ENCODE measurements at places on chromosomes 11 and 22.
A peak's percentile ranks its signal among the peaks of the same experiment; 100 is the strongest.

DNA sequence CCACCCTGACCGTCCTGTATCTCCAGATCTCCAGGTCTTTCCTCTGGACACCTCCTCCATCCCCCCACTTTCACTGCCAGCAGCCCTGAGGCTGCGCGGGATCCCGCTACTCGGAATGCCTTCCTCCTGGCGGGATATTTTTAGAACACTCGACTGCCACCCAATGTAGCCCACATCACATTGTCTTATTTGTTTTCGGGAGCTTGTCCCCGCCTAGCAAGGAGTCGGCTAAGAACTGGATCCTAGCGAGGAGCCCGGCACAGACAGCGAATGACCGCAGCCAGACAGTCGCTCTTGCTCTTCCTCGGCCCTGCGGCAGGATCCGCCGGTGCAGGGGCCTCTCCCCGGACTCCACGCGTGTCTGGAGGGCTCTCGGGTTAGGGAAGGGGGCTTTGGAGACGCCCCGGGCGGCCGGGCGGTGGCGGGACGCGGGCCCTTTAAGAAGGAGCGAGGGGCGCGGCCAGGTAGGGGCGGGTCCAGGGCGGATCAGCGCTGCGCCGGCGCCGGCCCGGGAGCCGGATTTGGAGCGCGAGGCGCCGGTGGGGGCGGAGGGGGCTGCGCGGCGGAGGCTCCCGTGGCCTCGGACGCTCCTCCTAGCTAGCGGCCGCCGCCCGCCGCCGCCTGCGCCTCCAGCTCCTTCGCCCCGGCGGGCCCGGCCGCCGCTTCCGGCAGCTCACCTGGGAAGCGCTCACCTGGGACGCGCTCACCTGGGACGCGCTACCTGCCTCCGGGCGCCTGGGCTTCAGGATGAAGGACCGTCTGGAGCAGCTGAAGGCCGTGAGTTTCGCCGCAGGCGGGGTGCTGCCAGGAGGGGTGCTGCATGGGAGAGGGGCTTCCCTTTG, at the start of gene STX3:
Gene STX3, plus strand, starts transcription at position 518 of the 842 bp plus-strand sequence. Its CDS starts 230 bp downstream, at position 748.
- ATAC-seq, result peak; percentile 85

- no peak for ATAC-seq
These were observed 366.0 kb upstream of the NARS2 start for GRCh38 chr11:78940500-78941225.

- no peak for ATAC-seq
These were observed 230.4 kb upstream of the ZC3H12C start for GRCh38 chr11:109862835-109863234.

- ATAC-seq, result peak; percentile 58
These were observed 189.5 kb downstream of the DDX10 start for GRCh38 chr11:108854346-108854745.

DNA sequence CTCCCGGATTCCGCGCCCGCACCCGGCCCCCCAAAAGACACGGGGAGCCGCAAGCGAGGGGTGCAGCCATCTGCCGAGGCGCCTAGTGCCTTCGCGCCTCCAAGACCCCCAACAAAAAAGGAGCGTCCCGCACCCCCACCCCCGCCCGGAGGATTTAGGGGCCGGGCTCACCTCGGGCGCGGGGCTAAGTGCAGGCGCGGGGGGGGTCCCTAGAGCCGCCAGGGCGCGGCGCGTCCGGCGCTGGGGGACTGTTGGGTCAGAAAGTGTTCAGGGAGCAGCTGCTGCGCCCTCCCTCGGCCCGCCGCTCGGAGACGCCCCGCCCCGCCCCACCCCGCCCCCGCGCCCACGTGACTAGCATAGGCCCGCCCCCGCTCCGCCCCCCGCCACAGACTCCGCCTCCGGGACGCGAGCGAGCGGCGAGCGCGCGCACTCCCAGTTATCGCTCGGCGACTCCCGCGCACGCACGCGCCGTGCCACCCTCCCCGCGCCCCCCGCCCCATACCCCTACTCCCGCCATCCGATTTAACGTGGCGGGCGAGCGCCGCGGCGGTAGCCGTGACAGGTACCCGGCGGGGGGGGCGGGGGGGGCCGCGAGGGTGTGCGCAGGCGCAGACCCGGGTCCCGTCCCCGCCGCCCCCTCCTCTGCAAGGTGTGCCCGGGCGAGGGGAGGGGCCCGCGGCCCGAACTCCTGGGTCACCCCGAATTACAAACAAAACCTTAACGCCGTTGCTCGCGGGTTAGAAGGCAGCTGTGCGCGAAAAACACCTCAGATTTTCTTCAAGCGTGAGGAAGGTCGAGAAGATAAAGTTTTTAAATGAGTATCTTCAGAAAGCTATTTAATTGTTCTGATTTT, 56.2 kb downstream of the KCNJ4 start:
- peak; percentile 57 for ATAC-seq

DNA sequence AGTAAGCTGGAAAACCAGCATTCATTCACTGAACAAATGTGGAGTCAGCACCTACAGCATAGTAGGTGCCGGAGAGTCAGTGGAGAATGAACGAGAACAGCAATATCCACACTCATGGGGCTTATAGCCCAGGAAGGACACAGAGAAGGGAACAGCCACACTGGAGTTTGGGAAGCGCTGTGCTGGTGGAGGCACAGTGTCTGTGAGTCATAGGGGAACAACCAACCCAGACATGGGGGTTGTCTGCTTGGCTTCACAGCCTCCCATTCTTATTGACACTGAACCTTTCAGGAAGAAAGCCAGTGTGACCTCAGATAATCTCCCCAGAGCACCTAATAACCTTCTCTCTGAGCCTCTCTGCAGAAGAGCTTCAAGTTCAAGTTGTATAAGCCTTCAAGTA, 56.6 kb upstream of the UBASH3B start:
- ATAC-seq, result no peak

GRCh38 chr11:88411265-88411664, 73.7 kb upstream of the CTSC start:
- ATAC-seq, result peak; percentile 63

DNA sequence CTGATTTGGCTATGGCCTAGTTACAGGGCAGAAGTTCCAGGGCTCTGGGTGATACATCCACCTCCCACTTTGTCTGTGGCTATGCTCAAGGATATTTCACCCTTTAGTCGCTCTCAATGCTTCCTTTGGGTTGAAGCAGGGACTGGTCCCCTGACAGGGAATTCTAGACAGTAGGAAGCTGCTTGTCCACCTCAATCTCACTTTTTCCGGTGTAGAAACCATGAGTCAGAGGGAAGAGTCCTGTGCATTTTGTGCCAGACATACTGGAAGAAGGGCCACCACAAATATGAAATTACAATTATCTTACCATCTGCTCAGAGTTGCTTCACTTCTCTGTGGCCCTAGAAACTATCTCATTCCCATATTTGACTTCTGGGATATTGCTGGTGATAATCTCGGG, 413.7 kb upstream of the FAT3 start:
- ATAC-seq, result no peak

DNA sequence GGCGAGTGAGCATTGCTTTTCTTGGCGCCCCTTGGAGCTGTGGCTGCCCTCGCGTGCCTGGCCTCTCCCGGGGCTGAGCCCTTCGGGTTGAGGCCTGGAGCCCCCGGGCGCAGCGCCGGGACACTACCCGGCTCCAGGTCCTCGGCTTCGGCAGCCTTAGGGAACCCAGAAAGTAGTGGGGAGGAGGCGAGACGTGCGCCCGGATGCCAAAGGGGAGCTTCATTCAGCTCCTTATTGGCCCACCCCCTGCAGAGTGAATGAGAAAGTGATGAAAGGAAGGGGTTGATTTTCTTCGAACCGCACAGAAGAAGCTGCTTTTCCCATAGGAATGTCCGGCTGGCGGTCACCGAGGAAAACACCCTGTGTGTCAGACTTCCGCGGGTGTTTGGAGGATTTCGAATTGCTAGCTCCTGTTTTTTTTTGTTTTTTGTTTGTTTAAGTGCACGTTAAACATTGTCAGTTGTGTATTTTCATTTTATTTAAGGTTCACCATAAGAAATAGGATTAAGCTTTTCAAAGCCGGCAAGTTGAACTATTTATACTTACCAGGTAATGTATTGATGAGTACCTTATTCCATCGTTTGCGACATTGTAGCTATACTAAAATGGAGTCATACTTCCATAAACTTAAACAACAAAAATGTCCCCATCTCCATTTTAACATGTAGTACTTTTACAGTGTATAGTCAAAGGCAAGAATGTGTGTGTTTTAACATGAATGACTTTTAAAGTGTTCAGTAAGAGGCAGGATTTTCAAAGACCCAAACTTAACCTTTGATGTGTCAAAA, 841 bp upstream of the EIF4G2 start:
- peak; percentile 7 for ATAC-seq

DNA sequence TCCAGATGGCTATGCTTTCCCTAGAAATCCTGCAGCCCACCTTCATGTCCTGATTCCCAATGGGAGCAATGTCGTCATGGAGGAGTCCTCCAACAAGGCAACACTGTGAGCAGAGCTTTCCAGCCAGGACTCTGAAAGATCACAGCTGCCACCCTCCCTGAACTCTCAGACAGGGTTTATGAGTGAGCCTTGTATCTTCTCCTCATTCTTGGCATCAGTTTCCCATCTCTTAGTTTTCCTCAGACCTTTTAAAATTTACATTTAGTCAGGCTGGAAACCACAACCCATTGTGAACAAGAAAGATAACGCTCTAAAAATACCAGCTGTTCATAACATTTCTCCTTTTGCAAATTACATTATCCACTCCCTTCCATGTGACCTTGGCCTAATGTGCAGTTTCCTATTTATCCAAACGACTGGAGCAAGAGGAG, 15.6 kb upstream of the LYVE1 start:
- no peak for ATAC-seq

GRCh38 chr11:84564867-84565184, 1062.3 kb downstream of the DLG2 start:
- no peak for ATAC-seq

GRCh38 chr11:115067900-115068530, 389.7 kb downstream of the NXPE2 start:
- no peak for ATAC-seq

GRCh38 chr11:101428918-101429317, 154.9 kb downstream of the TRPC6 start:
- ATAC-seq, result no peak

GRCh38 chr11:133902506-133902905, 54.3 kb downstream of the IGSF9B start:
- ATAC-seq, result no peak

DNA sequence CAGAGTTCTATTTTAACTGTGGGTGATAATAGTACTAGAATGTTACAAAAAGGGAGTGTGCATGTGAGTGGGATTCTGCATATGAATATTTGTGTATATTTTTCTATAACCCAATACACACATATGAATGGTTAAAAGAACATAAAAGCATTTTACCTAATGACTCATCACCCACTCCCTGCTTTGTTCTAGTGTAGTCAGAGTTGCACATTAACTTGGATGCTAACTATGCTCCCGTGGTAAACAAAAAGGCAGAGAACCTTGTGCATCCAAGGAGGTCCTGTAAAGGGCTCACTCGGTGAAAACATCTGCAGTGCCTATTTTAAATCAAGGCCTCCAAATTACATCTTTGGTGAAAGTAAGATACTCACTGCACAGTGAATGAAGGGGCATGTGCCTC, 1289.4 kb downstream of the LRRC4C start:
- no peak for ATAC-seq

DNA sequence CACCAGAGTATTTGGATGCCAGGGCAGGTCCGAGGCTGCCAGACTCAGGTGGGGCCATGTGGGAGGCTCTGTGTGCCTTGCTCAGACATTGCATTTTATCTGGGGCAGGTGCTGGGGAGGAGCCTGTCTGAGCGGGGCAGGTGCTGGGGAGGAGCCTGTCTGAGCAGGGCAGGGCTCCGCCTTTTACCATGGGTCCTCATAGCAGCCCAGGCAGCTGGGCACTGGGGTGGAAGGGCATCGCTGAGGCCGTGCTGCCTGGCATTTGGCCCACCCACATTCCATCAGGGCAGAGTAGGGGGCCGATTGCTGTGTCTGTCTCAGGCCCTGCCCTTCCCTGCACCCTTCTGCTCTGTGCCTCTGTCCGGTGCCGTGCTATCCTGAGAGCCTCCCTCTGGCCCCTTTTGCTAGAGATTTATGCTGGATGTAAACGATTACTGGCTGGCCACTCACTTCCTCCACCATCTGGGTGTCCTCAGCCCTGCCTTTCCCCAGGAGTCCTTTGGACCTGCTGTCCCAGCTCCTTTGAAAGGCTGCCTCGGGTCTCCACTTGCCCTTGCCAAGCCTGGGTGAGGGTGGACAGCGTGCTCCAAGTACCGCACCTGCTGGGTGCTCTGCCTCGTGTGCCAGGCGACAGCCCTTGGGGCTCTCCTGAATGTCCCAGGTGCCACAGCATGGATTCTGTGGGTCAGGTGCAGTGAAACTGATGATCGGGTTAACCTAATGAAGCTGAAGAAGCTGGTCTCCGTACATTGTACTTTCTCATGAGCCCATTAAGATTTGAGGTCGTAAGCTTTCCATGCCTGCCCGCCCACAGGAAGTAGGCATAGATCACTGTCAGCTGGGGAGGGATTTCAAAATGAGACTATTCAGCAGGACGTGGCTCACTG, 281.6 kb downstream of the TBC1D22A start:
- no peak for ATAC-seq

- ATAC-seq, result no peak
These were observed 59.6 kb upstream of the PPARA start for GRCh38 chr22:46090631-46091201.

GRCh38 chr11:27700351-27701301, at the start of gene BDNF:
Gene BDNF (minus strand): TSS chr11:27700455. CDS start chr11:27658564, 41,891 bp downstream.
- peak; percentile 31 for ATAC-seq

DNA sequence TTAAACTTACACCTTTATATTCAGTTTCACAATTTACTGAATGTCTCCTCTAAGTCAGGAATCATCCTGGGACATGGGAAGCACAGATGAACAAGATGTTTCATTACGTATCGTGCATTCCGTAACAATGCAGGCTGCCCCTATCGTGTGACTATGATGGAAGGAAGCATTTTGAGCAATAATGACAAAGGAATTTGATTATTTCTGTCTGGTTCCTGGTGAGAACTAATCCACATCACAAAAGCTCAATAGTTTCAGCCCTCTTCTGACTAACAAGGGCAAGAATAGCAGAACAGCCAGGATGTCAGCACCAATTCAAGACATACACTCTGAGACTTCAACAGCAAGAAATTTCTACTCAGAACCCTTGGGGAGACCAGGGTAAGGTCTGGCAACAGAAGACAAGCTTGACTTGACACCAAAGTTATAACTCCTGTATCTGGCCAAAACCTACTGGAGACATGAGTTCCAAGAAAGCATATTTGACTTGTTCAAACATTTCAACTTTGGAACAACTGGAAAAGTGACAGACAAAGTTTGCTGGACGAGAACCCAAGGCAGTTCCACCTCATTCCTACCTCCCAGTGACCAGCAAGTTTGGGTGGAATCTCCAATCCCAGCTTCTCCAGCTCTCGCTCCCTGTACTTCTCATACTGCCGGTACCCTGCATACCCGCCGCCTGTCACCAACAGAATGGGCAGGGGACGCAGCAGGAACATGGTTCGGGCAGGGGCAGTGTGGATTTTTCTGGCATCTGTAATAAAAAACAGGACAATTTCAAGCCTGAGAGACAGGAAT, 14.3 kb downstream of the PISD start:
- no peak for ATAC-seq
